NCI-H2081 treated with DMSO at 0.1 percent for 48 hours (cell line): ENCODE measurements at places on chromosomes 1 and 21.

DNA sequence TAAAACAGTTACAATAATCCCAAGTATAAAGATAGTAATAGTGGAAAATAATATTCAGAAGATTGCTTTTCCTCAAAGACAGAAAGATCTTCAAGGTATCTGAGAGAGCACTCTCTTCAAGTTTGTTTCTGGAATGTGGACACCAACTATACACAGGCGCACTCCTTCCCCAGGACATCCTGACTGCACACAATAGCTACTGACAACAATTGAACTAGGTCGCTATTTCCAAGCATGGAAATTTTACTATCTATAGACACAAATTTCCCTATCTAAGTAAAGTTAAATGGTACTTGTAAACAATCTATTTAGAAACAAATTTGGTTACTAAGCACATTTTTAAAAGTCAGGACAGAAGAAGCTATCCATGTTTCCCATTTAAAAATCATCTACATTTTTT lies 19.1 kb downstream of the ARHGAP29 start:
- DNase-seq, result no peak

- DNase-seq, result no peak
Measured at GRCh38 chr1:202225131-202225530, 31.5 kb downstream of the LGR6 start.

- no peak for DNase-seq
Measured at GRCh38 chr1:199287206-199287605, 648.4 kb downstream of the PTPRC start.

- DNase-seq, result no peak
Measured at GRCh38 chr1:69321311-69321710, 246.4 kb upstream of the LRRC7 start.

DNA sequence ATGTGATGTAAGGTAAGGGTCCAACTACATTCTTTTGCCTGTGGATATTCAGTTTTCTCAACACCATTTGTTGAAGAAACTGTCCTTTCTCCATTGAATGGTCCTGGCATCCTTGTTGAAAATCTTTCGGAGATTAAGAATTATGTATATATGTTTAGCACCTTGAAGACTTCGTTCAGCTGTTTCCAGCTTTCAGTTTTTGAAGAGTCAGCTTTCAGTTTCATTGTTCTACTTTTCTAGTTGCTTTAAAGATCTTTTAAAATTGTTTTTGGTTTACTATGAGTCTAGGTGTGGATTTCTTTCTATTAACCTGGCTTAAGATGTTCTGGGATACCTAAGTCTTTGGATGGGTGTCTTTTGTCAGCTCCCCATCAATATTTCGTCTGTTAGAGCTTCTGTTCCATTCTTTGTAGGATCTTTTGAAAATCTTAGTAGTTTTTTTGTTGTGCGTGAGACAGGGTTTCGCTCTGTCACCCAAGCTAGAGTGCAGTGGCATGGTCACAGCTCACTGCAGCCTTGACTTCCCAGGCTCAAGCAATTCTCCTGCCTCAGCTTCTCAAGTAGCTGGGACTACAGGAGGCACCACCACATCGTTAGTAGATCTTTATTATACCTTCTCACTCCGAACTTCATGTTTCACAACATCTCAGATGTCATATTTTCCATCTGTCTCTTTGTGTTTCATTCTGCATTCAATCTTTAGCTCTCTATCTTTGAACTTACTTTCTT lies 353.5 kb upstream of the B3GALT2 start:
- DNase-seq, result no peak

GRCh38 chr1:109984190-109984455 lies 442 bp upstream of the AHCYL1 start:
- DNase-seq, result no peak

GRCh38 chr1:234270093-234270492 lies 103.2 kb upstream of the COA6 start:
- no peak for DNase-seq

GRCh38 chr21:14543983-14544382 lies 2.1 kb downstream of the SAMSN1 start:
- no peak for DNase-seq
